ENCODE measurements at places on chromosomes 12 and 14.

DNA sequence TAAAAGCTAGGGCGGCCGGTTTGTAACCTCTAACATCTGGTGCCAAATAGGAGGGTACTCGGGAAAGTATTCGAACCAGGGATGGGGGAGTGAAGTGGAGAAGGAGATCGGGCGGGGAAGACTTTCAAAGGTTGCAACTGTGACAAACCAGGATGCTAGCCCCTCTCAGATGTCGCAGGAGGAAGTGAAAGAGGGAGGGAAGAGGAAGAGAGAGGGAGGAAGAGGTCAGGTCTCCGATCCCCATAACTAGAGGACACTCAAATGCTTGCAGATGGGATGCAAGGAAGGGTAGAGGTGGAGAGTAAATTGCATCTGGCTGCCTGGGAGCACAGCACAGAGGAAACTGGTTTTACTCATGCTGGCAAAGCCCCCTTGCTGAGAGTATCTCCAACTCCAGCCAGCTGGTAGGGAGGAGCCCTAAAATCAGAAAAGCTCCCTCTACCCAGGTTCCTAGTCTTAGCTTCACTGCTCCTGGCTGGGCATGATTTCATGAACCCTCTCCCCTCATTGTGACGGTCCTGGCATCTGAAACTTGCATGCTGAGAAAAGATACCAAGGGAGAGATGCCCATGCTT lies 696.7 kb upstream of the TBX3 start:
- no peak for DNase-seq

- DNase-seq, result no peak
Measured at GRCh38 chr14:54758041-54758440, 144.6 kb downstream of the GCH1 start.

GRCh38 chr12:62933220-62933601 lies 1.7 kb downstream of the PPM1H start:
- DNase-seq, result no peak

DNA sequence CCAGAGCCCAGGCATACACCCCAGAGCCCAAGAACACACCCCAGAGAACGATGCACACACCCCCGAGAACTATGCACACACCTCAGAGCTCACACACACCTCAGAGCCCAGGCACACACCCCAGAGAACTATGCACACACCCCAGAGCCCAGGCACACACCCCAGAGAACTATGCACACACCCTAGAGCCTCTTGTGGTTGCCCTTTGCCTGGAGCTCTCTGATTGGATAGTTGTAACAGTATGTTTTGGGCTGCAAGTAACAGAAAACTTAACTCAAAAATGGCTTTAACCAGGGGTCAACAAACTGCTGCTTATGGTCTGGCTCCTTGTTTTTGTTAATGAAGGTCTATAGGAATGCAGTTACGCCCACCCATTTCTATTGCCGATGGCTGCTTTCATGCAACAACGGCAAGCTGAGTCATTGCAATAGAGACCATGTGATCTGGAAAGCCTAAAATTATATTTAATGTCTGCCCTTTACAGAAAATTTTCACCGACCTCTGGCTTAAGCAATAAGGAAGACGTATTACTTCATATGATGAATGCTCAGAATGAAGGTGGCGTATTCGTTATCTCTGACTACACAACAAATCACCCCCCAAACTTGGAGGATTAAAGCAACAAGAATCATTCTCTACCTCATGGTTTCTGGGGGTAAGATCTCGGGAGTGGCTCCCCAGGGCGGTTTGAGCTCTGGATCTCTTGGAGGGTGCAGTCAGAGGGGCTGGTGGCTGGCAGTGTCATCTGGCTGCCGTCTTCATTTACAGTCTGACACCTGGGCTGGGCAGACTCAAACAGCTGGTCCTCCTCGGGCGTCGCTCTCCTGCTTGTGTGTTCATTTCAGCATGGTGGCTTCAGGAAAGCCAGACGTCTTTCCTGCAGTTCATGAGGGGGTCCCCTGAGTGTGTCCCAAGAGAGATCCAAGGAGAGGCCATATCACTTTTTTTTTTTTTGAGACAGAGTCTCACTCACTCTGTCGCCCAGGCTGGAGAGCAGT lies 66.3 kb upstream of the NCOR2 start:
- DNase-seq, result peak; percentile 81

DNA sequence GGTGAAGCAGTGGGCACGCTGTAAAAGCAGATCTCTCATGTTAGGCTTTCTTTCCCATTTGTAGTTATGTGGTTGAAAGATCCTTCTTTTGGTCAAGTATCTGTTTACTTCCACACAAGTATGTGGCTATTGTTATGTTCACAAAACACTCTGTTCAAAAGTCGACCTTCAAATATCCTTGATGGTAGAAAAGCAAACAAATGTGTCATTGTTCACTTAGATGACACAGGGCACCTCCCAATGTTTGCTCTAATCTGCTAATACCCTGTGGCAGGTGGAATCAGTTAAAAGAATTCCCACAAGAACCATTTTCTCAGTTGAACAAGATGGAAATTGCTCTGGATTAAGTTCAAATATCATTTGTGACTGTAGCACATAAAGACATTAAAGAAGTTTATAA lies 43.6 kb upstream of the NAA30 start:
- no peak for DNase-seq

DNA sequence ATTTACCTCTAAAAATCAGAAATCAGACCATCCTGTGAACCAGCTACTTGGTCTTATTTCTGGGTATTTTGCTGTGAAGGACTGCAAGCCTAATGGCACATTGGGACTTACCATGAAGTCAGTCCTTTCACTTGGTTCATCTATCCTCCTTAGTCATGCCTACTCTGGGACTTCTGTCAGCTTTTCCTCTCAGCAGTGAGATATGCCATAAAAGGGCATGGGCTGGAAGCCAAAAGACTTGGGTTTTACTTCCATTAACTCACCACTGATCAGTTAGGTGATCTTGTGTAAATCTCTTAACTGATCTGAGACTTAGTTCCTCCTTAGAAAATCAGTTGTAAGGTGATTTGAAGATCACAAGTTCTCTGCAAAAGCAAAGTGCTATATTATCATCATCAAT lies 116.5 kb downstream of the PAH start:
- no peak for DNase-seq

DNA sequence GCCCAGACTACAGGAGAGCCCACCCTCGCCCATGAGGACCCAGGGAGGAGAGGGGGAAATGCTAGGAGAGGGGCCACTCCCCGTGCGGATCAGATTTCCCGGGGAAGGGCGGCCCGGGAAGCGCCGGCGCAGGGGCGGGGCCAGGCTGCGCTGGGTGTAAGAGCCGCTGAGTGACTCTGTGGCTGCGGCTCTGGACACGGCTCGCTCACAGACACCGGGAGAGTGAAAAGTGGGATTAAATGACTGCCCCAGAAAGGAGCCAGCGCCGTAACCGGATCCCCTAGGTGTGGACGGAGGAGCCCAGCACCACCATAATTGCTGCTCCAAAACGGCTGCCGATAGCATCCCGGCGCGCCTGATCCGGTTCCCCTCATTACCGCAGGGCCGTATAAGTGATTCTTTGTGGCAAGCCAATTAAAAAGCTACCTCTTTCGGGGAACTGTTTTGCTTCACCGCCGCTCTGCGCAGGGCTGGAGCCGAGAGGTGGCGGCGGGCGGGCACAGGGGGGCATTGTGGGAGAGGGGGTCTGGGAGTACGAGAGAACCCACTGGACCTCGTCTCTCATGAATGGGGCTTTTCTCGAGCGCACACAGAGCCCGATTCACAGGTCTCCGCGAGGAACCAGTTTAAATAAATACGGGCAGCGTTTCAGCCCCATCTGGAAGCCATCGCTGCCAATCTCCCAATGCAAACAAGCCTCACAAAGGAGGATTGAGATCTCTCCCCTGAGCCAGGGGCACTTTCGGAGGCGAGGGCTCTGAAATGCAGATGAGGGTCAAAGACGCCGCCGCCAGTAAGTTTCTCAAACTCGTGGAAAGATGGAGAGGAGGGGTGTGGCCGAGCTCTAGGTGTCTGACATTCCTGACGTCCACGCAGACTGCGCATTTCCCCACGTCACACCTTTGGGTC lies 2.5 kb downstream of the COL2A1 start:
- DNase-seq, result no peak

DNA sequence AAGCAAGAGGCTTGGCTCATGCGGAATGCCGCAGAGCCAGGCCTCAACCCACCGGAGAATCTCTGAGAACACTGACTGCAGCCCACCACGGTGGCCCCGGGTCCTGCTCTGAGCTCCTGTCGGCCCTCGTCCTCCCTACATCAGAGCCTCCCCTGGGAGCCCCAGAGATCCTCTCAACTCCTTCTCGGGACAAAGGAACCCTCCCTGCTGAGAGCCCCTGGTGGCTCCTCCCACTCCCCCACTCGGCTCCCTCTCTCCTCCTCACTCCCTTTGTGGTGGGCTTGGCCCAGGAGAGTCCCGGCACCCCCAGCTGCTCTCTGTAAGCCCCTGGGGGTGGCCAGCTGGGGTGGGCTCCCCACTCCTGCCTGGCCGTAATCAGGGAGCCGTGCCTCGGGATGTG lies 11.1 kb upstream of the INF2 start:
- DNase-seq, result no peak
